ENCODE measurements at places on chromosomes 16 and 17. TPM values are rescaled to one million over a fixed set of nuclear protein-coding genes. Genes with fewer than 3 reads are reported as not detected.

The NR1D1 gene
- total RNA-seq, result 4.6 TPM

The RDM1 gene
- 4.8 TPM for total RNA-seq

GRCh38 chr16:76207270-76207669, 69.9 kb upstream of the CNTNAP4 start:
- no peak overlapping the region for H3K27ac ChIP-seq
- no peaks in the 10 kb centered on the region for H3K4me1 ChIP-seq
- peak; percentile 50 for DNase-seq
- no peaks in the 10 kb centered on the region for H3K27me3 ChIP-seq
- H3K4me3 ChIP-seq, result no peak overlapping the region
- H3K36me3 ChIP-seq, result no peaks in the 10 kb centered on the region

GRCh38 chr17:56548661-56549060, 44.8 kb upstream of the NOG start:
- H3K4me3 ChIP-seq, result no peak overlapping the region
- no peak for DNase-seq
- no peaks in the 10 kb centered on the region for H3K27me3 ChIP-seq
- peaks cover 2% of the 10 kb centered on the region for H3K4me1 ChIP-seq

The TP53TG3D gene
- not detected for total RNA-seq

DNA sequence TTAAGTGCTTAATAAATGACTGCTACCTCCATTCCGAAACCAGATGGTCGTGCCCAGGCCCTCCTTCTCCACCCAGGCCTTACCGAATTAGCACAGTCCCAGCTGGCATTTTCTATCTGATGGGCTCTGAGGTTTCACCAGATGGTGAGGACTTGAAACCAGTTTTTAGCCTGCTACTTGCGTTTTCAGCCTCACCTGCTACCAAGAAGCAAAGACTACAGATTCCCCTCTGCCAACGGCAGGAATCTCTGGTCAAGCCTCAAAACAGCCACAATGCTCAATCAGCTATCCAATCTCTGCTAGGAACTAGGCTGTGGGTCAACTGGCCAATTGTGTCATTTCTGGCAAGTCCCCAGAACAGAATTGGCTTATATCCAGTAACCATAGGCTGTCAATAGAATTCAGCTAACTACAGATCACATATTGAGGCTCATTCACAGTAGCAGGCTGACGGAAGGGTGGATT, 11.7 kb downstream of the PECAM1 start:
- DNase-seq, result no peak
- H3K27me3 ChIP-seq, result no peaks in the 10 kb centered on the region
- H3K36me3 ChIP-seq, result no peaks in the 10 kb centered on the region
- H3K4me3 ChIP-seq, result no peak overlapping the region
- H3K4me1 ChIP-seq, result no peaks in the 10 kb centered on the region

DNA sequence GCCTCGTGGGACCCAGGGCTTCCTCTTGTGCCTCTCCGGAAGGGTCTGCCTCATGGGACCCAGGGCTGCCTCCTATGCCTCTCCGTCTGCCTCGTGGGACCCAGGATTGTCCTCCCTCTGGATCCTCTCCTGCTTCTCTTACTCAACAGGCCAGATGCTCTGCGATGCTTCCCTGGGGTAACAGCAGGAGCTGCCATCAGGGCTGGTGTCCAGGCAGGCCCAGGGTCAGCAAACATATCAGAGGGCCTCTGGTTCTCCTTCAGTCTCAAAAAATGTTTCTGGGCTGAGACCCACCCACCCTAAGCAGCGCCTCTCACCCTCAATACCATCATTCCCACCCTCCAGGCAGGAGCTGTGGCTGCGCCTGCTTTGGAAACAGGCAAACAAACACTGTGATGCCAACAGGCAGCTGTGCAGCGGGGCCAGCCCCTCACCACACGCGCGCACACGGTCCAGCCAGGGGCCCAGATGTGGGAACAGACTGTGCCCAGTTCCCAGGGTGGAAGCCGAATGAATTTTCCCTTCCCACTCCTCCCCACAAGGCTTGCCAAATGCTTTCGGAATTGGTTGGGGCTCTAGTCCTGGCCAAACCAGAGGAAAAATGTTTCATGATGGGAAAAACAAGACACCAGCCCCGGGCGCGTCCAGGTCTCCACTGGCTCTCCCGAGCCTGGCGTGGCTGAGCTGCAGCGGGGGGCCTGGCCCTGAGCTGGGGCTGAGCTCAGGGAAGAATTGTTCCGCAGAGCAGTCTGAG, 11.3 kb downstream of the TIMM22 start:
- no peak overlapping the region for H3K27ac ChIP-seq
- DNase-seq, result no peak
- no peak overlapping the region for H3K4me3 ChIP-seq
- no peaks in the 10 kb centered on the region for H3K36me3 ChIP-seq

The CBX2 gene
- total RNA-seq, result 83.9 TPM

DNA sequence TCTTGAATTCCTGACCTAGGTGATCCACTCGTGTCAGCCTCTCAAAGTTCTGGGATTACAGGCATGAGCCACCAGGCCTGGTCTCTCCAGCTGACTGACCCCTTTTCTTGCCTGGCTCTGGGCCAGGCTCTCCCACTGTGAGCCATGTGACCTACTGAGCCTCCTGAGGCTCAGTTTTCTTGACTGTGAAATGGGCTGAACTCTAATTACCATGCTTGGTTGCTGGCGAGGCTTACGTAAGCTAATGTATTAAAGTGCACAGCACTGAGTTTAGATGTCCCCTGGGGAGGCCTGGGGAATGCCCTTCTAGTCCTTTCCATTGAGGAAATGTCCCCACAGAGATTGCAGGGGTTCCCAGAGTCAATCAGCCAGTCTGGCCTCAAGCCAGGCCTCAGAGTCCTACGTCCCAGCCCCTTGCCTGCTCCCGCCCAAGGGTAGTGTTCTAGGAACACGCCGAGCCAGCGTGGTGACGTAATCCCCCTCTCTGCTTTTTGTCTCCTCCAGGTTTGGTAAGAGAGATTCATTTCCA, 45.8 kb upstream of the LGALS9 start:
- H3K27ac ChIP-seq, result no peak overlapping the region
- H3K4me3 ChIP-seq, result no peak overlapping the region
- no peaks in the 10 kb centered on the region for H3K4me1 ChIP-seq
- no peak for DNase-seq

DNA sequence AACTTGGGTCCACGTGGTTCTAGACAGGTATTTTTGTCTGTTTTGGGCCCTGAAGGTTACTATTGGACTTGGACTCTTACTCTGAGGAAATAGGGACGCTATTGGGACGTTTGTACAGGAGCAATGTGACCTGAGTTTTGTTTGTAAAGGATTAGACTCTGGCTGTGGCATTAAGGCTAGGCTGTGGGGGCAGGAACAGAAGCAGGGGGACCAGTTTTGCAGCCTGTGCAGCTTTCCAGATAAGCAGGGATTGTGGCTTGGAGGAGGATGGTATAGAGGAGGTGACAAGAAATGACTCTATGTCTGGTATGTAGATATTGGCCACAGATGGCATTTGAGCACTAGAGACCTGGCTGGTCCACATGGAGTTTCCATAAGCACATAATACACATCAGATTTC, 12.8 kb downstream of the NOD2 start:
- no peaks in the 10 kb centered on the region for H3K36me3 ChIP-seq
- H3K27ac ChIP-seq, result no peak overlapping the region
- H3K27me3 ChIP-seq, result no peaks in the 10 kb centered on the region
- no peak for DNase-seq

DNA sequence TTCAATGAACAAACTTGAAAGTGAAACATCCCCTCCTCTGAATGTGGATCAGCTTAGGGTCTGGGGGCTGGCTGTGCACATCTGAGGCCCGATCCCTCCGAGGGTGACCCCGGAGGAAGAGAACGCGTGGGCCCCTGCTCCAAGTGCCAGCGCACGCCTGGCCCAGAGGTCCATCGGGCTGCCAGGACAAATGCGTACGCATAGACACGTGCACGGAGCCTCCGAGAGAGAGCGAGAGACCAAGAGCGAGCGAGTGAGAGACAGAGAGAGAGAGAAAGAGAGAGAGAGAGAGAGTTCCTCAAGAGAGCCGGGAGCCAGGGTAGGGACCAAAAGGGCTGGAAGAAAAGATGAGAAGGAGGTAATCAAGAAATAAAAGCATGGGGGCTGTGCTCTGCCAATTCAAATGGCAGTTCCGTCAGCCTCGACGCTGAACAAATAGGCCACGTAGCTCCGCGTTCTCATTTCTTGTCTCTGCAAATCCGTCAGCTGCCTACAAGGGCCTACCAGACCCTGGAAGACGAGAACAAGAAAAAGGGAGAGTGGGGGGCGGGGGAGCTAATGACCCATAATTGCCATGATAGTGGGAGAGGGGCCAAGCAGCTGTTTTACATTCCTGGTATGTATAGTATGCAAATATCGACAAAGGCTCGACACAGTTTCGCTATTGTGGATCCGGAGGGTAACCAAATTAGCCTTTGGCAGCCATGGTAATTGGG, 435.3 kb upstream of the ZFHX3 start:
- H3K36me3 ChIP-seq, result no peaks in the 10 kb centered on the region
- no peak overlapping the region for H3K27ac ChIP-seq
- H3K4me1 ChIP-seq, result peaks cover 14% of the 10 kb centered on the region
- DNase-seq, result peak; percentile 68
- H3K4me3 ChIP-seq, result peak overlapping the region; percentile 40

The HBQ1 gene
- total RNA-seq, result 1.4 TPM

The NPIPA5 gene
- total RNA-seq, result 1.0 TPM

DNA sequence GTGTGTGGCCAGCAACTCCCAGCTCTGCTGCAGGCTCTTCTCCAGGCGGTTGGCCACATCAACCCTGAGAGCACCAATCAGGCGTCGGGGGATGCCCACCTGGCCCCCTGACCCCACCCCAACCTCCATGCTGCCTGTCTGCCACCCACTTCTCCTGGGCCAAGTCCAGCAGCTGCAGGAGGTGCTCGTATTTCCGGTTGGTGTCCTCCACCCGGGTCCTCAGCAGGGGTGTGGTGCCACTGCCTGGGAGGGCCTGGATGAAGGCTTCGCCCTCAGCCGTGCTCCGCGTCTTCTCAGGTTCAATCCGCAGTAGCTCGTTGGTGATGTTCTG, 44.6 kb downstream of the UBN1 start:
- no peaks in the 10 kb centered on the region for H3K4me1 ChIP-seq
- H3K27me3 ChIP-seq, result no peaks in the 10 kb centered on the region
- H3K36me3 ChIP-seq, result peaks cover 38% of the 10 kb centered on the region

The INO80E gene
- total RNA-seq, result 91.2 TPM

DNA sequence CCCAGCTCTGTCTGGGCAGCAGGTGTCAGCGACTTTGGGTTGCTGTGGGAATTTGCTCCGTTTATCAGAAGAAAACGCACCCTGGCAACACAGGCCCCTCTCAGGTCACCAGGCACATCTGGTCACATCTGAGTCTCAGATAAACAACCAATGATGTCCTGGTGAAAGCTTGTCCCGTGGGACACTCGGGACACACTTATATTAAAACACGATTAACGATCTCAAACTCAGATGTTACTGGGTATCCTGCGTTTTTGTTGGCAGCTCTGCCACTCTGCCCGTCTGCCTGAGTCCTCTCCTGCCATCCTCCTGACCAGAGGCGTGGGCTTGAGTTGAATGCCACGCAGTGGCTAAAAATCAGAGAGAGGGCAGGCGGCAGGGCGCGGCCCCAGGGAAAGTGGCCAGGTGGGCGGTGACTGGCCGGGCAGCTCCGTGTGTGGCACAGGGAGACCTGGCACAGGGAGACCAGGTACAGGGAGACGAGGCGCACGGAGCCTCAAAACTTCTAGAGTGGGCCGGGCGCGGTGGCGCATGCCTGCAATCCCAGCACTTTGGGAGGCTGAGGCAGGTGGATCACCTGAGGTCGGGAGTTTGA, 2.1 kb downstream of the SECTM1 start:
- H3K27ac ChIP-seq, result no peak overlapping the region
- DNase-seq, result no peak
- peaks cover 51% of the 10 kb centered on the region for H3K27me3 ChIP-seq
- no peaks in the 10 kb centered on the region for H3K36me3 ChIP-seq

The KRTAP4-8 gene
- total RNA-seq, result not detected

DNA sequence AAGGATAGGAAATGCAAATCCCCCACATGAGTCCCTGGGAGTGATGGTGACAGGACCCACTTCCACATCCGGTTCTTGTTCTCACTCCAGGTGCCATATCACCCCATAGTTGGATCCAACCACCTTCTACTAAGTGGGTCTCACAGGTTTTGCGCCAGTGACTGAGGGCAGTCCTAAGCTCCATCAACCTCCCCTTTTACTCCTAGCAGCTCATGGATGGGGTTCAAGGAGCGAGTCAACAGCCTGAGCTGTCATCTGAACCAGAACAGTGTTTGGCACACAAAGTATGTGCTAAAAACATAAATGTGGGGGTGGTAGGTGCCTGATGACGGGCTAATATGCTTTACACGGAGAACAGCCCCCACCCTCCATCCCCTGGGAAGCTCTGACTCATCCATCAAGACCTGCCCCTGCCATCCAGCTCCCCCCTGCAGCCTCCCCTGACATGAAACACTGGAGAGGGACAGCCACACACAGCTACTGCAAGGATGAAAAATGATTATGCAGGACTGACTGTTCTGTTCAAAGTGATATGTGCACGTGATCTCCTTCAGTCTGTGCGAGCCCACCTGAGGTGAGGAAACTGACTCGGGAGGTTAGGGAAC, 143.2 kb upstream of the CDH5 start:
- no peaks in the 10 kb centered on the region for H3K4me1 ChIP-seq
- H3K27ac ChIP-seq, result no peak overlapping the region
- no peak overlapping the region for H3K4me3 ChIP-seq
- DNase-seq, result no peak
- no peaks in the 10 kb centered on the region for H3K36me3 ChIP-seq

- no peaks in the 10 kb centered on the region for H3K36me3 ChIP-seq
- H3K27me3 ChIP-seq, result no peaks in the 10 kb centered on the region
- H3K27ac ChIP-seq, result no peak overlapping the region
- peaks cover 2% of the 10 kb centered on the region for H3K4me1 ChIP-seq
Measured at GRCh38 chr17:67403483-67403882, 26.4 kb downstream of the PITPNC1 start.

DNA sequence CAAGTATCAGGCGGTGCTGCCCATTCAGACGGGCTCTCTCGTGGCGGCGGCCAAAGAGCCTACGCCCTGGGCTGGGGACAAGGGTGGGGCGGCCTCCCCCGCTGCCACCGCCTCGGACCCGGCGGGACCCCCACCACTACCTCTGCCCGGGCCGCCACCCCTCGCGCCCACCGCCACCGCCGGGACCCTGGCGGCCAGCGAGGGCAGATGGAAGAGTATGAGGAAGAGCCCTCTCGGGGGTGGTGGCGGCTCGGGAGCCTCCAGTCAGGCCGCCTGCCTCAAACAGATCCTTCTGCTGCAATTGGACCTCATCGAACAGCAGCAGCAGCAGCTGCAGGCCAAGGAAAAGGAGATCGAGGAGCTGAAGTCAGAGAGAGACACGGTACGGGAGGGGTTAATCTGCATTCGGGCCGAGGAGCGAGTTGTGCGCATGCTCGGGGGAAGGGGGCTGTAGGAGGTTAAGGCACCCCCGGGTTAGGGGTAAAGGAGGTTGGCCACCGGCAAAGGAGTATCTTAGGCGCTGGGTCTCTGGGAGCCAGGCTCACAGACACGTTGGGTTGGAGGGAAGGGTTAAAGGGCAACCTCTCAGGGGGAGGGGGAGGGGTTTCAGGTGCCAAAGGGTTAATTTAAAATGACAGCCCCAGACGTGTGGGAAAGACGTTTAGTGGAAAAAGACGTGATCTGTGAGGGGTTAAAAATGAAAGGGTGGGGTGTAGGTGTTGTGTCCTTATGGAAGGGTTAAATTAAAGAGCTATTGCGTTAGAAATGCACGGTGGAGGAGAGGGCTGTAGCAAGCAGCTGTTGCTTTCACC, 1.4 kb downstream of the MSL1 start:
- no peaks in the 10 kb centered on the region for H3K4me1 ChIP-seq
- peak overlapping the region; percentile 80 for H3K27ac ChIP-seq
- H3K4me3 ChIP-seq, result peak overlapping the region; percentile 91

GRCh38 chr17:18999911-19000310, 4.7 kb downstream of the FAM83G start:
- H3K4me3 ChIP-seq, result no peak overlapping the region
- H3K27ac ChIP-seq, result no peak overlapping the region
- peaks cover 10% of the 10 kb centered on the region for H3K4me1 ChIP-seq
- H3K36me3 ChIP-seq, result peaks cover 8% of the 10 kb centered on the region
- no peak for DNase-seq

All from H1 (cell line).